ENCODE measurements at places on chromosomes 3 and 15.

- no peak for DNase-seq
Observed at GRCh38 chr3:64905906-64906410, 218.2 kb upstream of the ADAMTS9 start.

DNA sequence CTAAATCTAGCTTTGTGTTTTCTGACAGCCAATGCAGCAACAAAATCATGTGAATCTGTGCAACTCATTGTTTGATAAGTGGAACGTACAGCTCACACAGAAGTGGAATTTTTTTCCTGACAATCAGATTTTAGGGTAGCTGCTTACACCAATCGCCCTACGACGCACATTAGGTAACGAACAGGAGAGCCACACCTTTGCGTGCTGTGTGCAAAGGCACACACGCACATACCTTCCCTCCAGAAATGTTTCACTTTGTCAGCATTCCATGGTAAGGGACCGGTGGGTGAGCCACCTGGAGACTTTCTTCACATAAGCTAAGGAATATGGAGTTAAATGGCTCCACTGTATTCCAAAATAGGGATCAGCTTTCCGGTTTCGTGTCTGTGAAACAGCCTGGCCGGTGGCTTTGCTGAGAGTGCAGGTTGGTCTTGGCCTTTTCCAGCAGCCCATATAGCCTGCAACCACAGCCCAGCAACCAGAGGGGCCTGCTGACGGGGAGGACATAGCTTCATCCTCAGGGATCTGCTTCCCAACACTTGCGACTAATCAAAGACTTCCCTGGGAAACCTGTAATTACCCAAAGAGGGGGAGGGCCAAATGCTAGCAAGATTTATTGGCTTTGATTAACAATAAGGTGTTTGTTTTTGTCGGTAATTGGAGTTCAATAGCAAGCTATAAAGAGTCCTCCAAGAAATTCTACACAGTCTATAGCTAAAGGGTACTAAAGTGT is 145.3 kb downstream of the ADAMTS17 start:
- DNase-seq: no peak

DNA sequence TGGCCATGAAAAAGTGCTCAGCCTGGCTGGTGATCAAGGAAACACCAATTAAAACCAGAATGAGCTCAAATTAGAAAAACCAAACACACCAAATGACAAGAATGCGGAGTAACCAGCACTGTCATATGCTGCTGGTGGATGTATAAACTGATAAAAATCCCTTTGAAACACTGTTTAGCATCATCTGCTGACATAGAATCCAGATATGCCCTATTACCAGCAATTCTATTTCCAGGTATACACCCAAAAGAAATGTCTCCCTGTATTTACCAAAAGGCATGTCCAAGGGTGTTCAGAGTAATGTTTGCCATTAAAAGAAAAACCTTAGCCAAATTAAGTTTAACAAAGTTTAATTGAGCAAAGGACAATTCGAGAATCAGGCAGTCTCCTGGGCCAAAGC is 138.6 kb downstream of the FMN1 start:
- no peak for DNase-seq

GRCh38 chr3:101850246-101851051 is 1.1 kb downstream of the NFKBIZ start:
- no peak for DNase-seq

GRCh38 chr3:186099178-186099577 is 9.7 kb downstream of the ETV5 start:
- no peak for DNase-seq

Data from stimulated activated CD8-positive, alpha-beta memory T cell treated with anti-CD3 and anti-CD28 coated beads, Interleukin-15, amount 100 ng/mL, for 1 hour (primary cell).